ENCODE measurements at places on chromosomes 1 and 21. TPM values are rescaled to one million over a fixed set of nuclear protein-coding genes. Genes with fewer than 3 reads are reported as not detected.

GRCh38 chr21:28993293-28993629, 584 bp upstream of the LTN1 start:
- DNase-seq = no peak

GRCh38 chr1:11641776-11642305, 12.4 kb downstream of the FBXO2 start:
- no peak for DNase-seq

DNA sequence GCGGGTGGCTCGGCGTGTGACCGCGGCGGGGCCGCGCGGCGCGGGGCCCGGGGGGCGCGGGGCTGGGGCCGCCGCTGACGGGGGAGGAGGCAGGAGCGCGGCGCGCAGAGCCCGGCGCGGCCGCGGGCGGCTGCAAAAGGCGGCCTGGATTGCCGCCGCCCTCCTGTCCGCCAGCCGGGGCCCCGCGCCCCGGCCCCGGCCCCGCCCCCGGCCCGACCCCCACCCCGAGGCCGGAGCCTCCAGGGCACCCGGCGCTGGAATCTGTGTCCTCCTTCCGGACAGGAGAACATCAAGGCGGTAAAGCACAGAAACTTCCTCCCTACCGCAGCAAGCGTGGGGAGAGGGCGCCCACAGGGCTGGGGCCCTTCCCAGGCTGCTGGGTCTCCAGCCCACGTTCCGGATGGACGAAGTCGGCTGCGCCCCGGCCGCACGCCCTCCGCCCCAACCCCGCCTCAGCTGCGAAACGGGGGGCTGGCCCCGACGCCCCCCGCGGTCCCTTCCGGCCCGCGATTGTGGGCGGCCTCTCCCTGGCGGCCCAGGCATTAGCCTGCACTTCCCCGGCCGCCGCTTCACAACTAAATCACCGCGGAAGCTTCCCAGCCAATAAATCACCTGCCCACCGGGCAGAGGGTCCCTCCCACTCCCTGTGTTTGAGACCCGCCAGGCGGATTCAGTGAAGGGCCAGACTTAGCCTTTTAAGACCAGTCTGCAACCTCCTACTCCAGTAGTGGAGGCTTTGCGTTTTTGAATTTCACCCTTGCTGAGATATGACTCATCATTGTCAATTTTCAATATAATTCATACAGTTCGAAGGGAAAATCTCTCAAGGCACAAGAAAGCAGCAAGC, 106.0 kb downstream of the SLC45A1 start:
- DNase-seq = peak; percentile 19

GRCh38 chr1:22639286-22639685, 2.9 kb downstream of the C1QA start:
- DNase-seq = no peak

DNA sequence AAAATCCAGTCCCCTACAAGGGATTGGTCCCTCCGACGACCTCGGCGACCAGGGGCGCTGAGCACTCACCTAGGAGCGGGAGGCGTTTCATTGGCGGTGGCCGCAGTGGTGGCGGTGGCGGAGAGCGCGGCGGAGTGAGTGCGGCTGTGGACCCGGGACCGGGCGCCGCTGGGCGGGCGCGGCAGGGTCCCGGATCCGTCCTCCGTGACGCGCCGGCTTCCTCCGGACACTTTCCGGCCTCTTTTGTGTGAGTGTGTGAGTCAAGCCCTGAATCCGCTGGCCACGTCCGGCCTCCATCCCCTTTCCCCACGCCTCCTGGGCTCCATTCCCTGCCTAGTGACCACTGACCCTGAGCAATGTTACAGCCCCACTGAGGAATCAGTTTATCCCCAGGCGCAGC, at the start of gene ADGRL4:
TSS of gene ADGRL4 (minus strand) at position 167 of the 400 bp plus-strand sequence. CDS start at position 91, 76 bp downstream.
- no peak for DNase-seq

DNA sequence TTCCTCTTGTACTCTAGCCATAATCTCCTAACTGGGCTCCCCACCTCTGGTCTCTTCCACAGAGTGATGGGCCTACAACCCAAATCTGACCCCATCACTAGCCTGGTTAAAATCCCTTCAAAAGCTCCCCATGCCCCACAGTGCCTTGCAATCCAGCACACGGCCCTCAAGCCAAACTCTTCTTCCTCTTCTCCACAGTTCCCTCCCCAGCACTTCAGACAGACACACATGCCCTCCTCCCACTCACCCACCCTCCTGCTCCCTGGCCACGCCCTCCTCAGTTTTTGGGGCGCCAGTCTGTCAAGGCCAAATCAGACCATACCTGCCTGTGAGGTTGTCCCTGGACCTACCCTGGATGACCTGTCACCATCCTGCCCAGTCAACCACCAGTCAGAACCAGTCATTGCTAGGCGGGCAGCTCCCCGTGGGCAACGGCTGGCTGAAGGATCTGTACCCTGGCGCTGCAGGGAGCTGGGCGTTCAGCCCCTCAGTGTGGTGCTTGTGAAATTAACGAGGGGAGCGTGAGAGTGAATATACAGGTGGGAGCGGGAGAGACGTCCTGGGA, 753 bp downstream of the C1orf210 start:
- DNase-seq = no peak

DNA sequence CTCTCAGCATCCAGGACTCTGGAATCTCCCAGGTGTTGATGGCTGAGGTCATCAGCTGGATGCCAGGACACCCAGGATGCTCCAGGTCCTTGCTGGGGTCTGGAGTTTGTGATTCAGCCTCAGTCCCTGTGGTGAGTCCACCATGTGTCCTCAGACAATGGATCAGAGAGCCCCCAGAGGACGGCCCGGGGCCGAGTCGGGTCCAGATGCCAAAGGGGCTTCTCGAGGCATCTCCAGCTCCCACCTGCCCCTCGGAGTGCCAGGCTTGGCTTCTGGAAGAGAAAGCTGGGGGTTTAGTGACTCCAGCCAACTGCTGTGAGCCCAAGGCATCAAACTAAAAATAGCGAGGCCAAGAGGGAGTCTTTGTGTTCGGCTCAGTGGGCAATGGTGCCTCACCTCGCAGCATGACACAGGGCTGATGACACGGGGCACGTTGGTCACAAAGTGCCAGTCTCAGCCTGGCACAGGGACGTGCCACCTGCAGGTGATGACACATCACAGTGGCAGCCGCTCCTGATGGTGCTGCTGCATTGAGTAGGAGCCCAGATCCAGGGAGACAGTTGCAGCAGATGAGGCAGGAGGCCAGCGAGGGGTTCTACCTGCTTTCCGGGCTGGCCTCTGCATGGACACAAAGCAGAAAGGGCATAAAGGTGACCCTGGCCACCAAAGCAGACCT, 10.6 kb downstream of the PDE9A start:
- DNase-seq = no peak

GRCh38 chr1:231613419-231614349, 12.9 kb upstream of the DISC1 start:
- no peak for DNase-seq

The LRRC8C gene
- total RNA-seq = 46.0 TPM

The SLC22A15 gene
- total RNA-seq = 2.3 TPM

The FASLG gene
- not detected for total RNA-seq

The C1orf198 gene
- 3.7 TPM for total RNA-seq

The SLC19A2 gene
- 2.5 TPM for total RNA-seq

Data from T-helper 17 cell (primary cell).